ENCODE measurements at places on chromosomes 4 and X.

- DNase-seq, result no peak
Observed at GRCh38 chrX:119062750-119063374, 9.9 kb upstream of the CT47C1 start.

- DNase-seq, result no peak
Observed at GRCh38 chr4:170425521-170426143, 335.9 kb upstream of the AADAT start.

DNA sequence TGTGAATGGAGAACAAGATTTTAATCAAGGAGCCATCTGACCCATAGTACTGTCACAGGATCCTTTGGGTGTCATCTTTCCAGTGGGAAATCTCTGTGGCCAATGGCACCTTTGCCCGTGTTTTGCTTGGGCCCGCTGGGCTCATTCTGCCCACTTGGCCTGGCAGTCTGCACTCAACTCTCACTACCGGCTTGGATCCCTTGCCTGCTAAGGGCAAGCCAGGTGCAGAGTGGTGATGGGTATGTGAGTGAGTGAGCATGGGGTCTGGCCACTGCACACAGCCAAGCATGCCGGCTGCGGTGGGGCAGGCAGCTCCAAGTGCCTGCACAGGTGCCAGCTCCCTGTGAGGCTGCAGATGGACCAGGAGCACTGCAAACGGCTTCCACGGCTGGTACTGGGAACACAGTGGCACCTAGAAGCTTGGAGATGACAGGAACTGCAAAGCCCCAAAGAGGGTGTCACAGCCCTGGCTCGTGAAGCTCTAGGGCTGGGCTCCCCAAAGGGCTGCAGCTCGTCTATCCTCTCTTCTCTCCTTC is 454.5 kb downstream of the TMA16 start:
- DNase-seq, result no peak

DNA sequence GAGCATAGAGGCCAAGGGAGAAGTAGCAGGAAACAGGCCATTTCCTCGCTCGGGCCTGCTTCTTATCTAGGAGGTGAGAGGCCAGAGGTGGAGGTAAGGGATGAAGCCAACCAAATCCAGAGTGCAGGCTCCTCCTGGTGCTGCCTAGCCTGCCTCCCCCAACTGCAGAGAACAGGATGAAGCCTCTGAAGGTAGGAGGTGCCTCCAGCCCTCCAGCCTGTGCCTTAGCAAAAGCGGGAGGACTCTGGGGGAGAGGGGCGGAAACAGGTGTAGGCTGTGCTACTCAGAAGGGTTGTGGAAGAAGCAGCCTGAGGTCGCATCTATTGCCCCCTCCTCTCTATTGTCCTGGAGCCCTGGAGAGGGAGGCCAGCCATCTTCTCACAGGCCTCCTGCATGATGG is 2.9 kb upstream of the MTM1 start:
- no peak for DNase-seq

DNA sequence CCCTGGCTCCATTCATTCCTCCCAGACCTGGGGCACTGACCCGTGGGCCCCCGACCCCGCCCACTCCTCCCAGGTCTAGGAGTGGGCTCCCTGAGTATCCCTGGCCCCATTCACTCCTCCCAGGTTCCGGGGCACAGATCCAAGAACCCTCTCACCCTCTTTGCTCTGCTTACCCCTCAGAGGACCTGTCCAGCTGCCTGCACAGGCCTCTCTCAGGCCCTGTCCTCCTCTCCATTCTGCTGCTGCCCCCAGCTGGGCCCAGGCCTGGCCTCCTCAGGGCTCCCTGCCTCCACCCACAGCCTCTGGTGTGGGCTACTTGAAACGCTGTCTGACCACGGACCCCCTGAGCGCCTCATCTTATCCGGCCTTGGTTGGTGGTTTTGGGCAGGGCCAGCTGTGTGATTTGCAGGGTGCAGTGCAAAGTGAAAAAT is 217.7 kb upstream of the PSAPL1 start:
- no peak for DNase-seq

DNA sequence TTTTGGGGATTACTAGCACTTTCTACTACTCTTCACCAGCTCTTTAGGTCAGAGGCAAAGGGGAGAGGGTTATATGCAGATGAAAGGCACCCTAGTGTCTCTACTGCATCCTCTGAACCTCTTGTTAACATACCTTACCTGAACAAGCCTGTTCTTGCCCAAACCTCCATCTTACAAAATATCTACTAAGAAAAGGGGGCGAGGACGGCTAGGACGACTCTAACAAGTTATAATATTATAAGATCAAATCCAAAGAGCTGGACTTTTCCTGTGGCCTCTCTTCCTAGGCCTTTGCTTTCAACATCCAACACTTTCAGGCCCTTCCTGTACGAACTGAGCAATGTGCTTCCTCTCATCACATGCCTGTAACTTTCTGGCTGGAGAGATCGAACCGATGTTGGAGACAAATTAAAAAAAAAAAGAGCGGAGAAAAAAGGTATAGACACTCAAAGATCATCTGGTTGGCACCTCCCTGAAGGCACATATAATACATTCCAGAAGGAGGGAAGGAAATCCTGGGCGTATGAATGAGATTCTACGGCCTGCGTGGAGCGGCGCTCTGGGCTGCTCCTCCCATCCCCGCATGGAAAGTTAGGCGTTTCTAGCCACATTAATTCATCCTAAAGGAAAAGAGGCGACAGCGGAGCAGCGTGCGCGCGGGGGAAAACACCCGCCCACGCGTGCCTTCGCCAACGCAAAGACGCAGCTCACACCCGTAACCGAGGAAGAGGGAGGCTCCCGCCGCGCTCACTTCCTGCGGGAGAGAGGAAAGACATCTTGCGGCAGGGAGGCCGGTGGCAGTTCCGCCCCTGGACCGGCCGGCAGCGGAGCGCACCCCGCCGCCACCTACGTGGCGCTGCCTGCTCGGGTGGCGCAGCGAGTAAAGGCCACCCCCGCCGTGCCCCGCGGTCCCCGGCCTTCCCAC is 808 bp downstream of the PRDM5 start:
- DNase-seq, result no peak

DNA sequence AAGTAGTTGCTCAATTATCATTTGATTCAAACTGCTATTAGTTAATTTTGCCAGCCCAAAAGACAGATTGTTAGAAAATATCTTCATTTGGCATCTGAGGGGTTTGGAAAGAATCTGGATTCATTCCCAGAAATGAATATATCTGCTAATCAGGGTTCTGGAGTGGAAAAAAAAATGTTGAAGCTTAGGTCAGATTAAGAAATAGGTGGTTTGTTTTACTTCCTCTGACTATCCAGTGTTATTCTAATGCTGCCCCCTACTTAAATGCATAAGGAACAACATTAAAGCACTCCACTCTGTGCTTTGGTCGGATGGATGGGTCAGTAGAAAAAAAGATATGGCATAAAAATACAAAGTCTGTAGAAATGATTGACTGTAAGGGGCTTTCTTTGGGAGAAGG is 89.0 kb downstream of the LUZP4 start:
- DNase-seq, result no peak

DNA sequence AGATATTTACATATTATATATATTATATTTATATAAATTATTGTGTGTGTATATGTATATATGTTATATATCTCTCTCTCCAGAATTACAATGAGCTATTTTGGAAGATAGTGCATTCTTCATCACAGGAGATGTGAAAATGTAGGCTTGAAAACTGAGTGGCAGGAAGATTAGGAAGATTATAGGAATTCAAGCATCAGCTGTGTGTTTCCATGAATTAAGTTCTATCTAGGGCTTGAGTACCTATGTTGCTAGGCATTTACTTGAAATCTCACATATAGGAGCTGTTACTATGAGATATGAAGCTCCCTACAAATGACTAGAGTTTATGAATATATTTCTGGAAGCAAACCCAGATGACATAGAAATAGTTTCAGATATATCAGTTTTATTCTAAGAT is 328.7 kb downstream of the EPHA5 start:
- no peak for DNase-seq

GRCh38 chr4:133982533-133983224 is 218.9 kb downstream of the PABPC4L start:
- DNase-seq, result no peak
